SHP77 (cell line): ENCODE measurements at places on chromosomes 5 and 9.

GRCh38 chr9:126957687-126958053, 43.1 kb downstream of the RALGPS1 start:
- DNase-seq: no peak

DNA sequence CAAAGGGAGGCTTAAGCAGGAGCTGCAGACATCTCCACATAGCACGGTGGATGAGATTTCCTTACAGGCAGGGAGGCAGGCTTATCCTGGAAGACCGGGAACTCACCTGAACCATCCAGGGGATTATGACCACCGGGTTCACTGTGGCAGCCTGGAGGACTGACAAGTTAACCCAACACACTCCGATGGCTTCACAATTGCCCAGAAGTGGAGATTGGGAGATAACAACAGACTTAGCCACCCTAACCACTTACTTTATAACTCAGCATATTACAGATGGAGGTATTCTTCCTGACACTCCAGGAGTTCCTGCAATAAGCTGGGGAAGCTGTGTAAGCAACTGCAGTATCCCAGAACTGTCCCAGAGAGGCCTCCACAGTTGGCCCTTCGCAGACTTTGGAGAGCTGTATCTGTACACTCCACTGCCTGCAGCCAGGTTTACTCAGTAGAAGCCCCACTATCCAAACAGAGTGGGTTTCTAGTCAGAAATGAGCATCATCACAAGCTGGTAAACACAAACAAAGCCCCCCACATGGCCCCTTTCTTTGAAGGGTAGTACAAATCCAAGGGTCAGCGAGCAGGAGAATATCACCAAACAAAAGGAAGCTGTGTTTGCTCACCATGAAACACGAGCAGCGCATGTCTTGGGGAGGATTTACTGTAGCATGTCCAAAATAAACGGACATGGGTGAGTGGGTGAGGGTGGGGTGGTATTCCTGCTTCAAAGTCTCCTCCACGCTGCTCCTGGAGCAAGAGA, 462.2 kb downstream of the RASEF start:
- DNase-seq: no peak

GRCh38 chr5:164175083-164175482, 669.7 kb downstream of the MAT2B start:
- no peak for DNase-seq

GRCh38 chr9:21995666-21996398, 1.2 kb downstream of the CDKN2B-AS1 start:
- peak; percentile 18 for DNase-seq

GRCh38 chr9:5265939-5266338, 34.7 kb downstream of the INSL4 start:
- DNase-seq: no peak

DNA sequence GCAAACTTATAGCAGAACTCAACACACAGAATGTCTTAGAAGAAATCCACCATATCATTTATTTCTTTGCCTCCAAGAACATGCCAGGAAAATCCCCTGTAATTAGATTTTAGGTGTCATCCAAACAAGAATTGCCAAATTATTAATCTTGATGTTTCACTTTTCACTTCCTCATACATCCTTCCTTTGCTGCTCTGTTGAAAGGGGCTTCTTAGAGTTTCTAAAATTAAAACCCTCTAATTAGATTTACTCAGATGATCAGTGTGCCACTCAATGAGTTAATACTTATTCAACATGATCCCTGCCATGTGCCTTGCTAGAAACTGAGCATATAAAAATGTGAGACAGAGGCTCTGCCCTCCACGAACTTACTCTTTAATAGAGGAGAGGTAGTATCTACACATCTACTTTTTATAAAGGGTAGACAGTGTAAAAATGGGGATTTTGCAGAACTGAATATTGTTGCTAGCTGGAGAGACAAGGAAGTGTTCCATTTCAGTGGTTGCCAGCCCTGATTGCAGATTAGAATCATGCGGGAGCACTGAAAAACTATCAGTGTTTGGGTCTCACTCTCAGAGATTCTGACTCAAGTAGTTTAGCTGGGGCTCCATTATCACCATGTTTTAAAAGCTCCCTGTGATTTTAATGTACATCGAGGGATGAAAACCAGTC, 498.4 kb downstream of the TLE4 start:
- no peak for DNase-seq

GRCh38 chr5:67301285-67301903, 104.8 kb upstream of the CD180 start:
- no peak for DNase-seq

- peak; percentile 97 for DNase-seq
These were observed at the start of gene MRPL36 for GRCh38 chr5:1799602-1800471. Gene MRPL36 (minus strand): TSS chr5:1799837. CDS start chr5:1798935, 902 bp downstream.

- DNase-seq: no peak
These were observed 711 bp upstream of the SUB1 start for GRCh38 chr5:32584646-32585045.

DNA sequence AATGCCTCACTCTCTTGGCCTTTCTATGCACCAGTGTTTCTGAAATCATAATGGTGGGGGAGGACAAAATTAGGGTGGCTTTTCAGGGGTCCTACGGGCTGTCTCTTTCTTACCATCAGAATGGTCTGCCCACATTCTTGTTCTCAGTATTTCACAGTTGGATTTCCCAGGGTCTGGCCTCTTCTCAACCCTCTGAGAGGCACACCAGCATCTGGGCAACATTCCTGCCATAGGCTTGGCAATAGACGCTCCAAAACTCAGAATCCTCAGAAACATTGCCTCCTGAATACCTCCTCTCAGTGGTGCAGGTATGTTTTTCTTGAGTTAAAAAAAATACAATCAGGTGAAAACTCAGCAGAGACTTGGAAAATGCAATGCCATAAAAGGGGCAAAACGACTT, 358.3 kb downstream of the NTRK2 start:
- no peak for DNase-seq

GRCh38 chr9:114168281-114169028, 13.1 kb downstream of the COL27A1 start:
- no peak for DNase-seq

- DNase-seq: no peak
These were observed 317.4 kb downstream of the MAN2A1 start for GRCh38 chr5:110007101-110007500.

DNA sequence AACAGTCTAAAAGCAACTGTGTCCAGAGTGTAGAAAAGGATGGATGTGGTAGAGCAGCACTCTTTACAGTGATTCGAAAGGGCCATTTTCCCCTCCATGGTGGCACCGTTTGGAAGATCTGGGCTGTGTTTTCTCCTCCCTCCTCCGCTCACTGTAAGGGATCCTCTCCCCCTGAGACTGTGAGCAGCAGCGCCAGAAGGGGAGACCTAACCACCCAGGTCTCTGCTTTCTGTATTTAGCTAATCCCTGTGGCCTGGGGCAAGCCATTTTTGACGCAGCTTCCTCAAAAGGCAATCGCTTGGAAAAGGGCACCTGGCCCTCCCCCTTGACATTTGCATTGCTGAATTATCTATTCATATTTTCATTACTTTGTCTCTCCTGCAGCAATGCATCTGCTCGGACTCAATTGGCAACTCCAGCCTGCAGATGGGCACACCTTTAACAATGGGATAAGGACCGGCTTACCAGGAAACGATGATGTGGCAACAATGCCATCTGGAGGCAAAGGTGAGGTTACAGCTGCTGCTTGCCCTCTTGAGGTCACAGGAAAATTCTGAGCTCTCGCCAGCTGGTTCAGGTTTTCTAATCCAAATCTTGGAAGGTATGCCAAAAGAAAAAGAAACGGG, 244.3 kb upstream of the WWC1 start:
- DNase-seq: peak; percentile 48

DNA sequence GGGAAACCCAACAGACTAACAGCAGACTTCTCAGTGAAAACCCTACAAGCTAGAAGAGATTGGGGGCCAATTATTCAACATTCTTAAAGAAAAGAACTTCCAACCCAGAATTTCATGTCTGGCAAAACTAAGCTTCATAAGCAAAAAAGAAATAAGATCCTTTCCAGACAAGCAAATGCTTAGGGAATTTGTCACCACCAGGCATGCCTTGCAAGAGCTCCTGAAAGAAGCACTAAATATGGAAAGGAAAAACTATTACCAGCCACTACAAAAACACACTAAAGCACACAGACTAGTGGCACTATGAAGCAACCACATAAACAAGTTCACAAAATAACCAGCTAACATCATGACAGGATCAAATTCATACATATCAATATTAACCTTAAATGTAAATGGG, 131.1 kb downstream of the OR2K2 start:
- DNase-seq: no peak

- no peak for DNase-seq
These were observed 222.9 kb upstream of the ZNF462 start for GRCh38 chr9:106639873-106640568.

DNA sequence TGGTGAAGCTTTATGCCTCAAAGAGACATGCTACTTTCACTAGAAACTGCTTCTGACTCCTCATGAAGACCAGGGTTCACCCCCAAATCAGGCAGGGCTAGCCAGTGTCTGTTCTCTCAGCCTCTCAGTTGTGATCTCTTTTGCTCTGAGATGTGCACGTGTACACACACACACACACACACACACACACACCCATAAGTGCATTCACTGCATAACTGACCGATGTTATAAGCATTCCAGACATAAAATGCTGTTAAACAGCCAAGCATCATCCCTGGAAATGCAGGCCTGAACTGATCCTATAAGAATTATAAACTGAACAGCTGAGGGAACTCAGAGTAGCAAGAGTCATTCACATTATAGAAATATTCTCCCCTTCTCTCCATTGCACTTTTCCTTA, 85.0 kb downstream of the FSTL4 start:
- no peak for DNase-seq

DNA sequence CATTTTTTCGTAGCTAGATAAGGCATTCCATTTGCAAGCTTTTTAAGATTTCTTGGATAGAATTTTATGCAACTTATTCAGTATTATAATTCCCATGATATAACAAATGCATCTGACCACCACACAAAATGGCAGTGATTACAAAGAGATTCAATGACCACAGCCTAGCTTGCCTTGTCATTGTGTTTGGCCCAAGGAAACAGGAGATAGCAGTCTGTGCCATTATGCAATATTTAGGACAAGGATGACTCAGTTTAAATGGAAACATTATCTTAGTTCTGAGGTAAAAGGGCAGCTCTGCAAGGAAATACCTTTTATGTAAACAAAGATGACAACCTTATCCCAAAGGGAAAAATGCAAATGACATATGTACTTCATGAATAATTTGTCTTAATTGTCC, 89.8 kb downstream of the NUDT12 start:
- DNase-seq: no peak

DNA sequence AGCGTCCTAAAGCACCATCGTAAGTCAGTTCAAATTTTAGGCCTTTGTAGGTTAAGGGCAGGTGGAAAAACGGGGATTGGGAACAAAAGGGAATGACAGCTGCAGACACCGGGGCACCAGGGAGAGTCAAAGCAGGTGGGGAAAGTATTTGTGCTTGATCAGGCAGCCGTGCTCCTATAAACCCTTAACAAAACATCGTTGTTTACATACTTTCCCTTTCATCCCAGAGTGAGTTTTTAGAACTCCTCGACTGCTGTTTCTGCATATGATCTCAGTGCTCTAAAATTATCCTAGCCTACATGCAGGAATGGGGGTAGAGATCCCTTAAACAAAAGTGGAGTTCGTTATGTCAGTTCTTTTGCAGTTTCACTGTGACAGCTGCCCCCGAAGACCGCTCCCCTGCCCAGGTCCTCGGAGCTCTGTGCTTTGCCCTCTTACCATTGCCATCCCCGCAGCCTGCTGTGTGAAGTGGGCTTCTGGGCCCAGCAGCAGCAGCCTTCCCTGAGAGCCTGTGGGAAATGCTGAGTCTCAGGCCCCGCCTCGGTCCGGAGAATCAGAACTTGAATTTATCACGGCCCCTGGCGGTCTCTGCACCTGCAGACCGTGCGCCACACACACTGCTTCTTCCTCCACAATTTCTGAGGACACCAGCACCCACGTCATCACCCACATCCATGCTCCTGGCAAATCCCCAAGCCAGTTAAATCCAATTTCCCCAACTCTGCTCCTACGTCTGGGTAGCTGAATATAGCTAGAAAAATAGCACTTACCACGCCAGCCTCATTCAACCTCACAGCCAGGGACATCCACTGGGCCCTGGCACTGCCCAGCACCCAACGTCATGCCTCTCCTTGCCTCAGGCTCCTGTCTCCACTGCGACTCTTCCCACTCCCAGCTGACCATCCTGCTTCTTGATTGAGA, 86.8 kb downstream of the NSUN2 start:
- DNase-seq: peak; percentile 97

DNA sequence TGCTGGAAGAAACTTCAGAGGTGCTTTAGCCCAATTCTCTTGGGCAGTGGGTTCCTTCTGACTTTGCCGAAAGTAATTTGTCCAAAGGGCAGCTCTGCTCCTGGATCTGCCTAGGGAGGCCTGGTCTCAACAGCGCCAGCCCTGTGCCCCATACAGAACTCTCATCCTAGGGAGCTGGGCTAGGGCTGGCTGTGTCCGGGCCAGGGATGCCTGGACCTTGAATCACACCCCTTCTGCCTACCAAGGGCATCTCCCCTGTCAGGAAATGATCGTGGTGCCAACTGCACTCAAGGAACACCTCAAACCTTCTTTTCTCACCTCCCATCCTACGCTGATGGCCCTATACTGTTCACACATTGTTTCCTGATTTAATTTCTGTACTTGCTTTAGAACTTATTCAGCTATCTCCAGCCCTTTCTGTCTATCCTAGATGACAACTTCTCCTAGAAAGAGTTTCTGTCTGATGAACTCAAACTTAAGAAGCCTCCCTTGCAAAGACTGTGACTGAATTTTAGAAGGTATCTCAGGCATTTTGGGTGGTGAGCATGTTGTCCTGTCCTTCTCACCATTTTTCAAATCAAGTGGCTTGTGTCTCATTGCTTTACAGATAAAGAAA, 37.4 kb upstream of the NFIB start:
- DNase-seq: no peak

- peak; percentile 23 for DNase-seq
These were observed 143.6 kb downstream of the MRPS30 start for GRCh38 chr5:44952376-44952775.

- DNase-seq: peak; percentile 35
These were observed 40.0 kb upstream of the ARSB start for GRCh38 chr5:79025054-79025472.

DNA sequence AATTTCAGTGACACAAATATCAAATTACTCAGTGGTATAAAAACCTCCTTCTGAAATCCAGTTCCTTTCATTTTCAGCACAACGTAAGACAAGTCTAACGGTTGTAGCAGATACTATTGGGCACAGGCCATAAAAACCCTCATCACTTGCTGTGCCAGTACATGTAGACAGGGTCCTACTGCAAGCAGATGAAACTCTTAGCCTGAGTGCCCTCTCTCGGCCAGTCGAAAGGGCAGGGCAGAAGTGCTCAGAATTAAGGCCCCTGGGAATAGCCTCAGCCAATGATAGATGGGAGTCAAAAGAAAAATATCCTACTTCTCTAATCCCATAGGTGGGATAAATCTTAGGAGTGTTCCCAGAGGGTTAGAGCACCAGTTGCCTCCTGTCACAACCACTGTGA, 168.5 kb upstream of the FER start:
- no peak for DNase-seq

GRCh38 chr9:18114559-18115475, 359.1 kb upstream of the ADAMTSL1 start:
- DNase-seq: no peak

DNA sequence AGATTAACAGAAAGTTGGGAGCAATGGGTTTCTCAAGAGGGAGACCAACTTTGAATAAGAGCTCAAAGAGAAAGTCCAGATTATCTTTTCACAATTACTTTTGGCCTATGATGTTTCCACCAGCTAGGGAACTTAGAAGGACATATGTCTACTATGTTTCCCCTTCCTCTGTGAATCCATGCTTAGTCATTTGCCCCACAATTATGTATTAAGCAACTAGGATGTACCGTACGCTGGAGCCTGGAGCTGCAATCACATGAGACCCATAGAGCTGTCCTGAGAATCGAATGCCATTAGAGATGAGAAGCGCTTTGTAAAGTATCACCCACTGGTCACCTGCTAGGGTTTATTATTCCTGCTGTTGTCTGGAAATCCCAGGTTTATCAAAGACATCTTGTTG, 78.8 kb downstream of the PDE6A start:
- DNase-seq: no peak
